Adrenal gland (tissue), 19 donors: ENCODE measurements at places on chromosomes 3 and 15.
A peak's percentile ranks its signal among the peaks of the same experiment; 100 is the strongest.

- no peak for DNase-seq
Measured at GRCh38 chr15:31285772-31286261, 40.8 kb upstream of the KLF13 start.

DNA sequence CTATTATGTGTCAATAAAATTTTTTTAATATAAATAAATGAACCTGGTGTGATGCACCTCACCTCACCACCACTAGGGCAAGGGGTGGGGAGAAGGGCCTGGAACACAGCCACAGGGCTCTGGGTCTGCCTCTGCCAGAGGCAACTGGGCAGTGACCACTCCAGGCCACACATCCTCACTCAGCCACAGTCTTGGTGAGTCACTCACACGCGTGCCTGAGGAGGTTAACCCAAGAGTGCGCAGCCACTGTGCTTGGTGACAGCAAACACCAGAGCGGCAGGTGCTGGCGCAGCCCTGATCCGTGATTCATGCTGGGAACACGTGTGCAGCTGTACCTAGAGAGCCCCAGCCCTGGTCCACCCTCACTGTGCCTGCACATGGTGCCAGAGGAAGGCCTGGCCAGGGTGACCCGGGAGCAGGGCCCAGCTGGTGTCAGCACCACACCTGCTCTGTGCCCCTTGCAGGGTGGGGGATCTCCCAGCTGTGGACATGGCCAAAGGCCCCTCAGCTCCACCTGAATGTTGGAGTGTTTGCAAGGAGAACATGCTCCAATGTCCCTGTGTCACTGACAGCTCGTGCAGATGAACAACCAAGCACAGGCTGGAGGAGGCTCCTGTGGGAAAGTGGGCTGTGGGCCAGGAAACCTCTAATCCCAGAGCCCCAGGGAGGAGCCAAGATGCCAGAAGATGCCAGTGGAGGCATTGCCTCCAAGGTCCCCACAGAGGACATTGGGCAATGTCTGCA lies 2.1 kb downstream of the SLC41A3 start:
- peak; percentile 80 for DNase-seq

GRCh38 chr3:184236636-184237035 lies 7.3 kb downstream of the VWA5B2 start:
- no peak for DNase-seq

DNA sequence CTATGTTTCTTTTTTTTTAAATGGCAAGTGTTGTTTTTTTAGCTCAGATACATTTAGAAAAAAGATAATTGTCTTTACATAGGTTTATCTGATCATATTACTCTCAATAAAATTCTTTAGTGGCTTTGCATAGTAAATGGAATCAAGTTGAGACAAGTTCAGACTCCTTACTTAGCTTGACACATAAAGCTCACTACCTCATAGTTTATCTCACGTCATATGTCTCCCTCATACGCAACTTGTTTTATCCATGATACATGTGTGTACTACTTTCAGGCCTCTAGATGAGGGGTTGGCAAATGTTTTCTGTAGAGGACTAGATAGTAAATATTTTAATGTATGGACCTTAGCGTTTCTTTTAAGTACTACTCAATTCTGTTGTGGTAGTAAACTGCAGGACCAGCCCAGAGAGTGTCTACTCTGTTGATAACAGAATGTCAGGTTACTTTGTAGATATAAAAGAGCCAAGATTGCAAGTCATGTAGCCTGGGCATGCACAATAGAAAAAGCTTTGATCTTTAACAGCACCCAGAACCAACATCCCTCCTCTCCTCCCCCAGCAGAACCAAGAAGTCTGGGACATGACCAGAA lies 28.2 kb upstream of the MGA start:
- no peak for DNase-seq

GRCh38 chr15:56980473-56980872 lies 62.0 kb downstream of the TCF12 start:
- no peak for DNase-seq

- DNase-seq, result no peak
Measured at GRCh38 chr3:3085782-3086181, 24.4 kb downstream of the IL5RA start.

DNA sequence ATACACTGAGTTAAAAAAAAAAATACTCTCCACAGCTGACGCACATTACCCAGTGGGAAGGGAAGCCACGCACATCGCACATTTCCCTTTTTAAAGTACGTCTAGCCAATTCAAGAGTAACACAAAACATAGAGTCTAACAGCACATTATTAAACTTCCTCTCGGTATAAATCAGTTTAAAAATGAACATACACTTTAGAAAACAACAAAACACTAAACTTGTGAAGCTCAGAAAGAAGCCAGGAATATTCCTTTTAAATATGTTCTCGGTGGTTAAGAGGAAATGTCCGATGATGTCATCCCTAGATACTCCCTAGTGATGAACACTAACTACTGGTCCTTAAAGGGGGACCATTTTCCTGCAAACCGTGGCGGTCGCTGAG lies 721 bp downstream of the MYEF2 start:
- peak; percentile 24 for DNase-seq

DNA sequence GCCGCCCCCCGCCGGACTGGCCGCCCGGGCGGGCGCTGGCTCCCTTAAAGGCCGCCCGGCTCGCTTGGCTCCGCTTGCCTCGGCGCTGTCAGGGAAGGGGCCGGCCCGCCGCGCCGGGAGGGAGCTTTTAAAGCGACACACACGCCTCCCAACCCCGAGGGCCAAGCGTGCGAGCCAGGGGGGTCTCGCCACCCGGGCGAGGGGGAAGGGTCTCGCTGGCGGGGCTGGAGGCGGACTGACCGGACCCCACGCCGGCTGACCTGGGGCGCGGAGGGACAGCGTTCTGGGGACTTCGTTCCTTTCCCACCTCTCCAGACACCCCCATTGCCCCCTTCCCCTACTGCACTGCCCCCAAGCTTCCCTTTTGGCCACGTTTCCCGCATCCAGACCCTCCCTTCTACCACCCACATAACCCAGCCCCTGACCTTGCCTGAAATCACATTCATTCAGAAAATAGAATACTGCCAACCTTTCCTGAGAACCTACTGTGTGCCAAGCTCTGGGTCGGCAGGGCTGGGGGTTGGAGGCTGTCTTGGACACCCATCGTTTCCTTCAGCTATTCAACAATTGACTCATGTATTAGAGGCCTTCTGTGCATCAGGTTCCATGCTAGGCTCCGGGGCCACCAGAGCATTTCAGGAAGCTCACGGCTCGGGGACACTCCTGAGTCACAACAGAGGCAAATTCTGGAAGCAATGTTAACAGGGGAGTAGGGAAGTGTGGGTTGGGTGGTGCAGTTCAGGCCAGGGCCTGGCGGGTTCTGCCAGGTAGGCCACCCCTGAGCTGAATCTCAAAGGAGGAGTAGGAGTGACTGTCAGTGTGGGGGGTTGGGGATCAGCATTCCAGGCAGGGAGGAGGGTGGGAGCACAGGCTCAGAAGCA lies at the start of gene INSYN1:
Gene INSYN1 (minus strand): TSS at position 102 of the 881 bp plus-strand sequence. CDS start 2,221 bp downstream, outside the sequence.
- peak; percentile 27 for DNase-seq

GRCh38 chr3:44920081-44920480 lies 45.7 kb downstream of the TGM4 start:
- DNase-seq, result no peak

DNA sequence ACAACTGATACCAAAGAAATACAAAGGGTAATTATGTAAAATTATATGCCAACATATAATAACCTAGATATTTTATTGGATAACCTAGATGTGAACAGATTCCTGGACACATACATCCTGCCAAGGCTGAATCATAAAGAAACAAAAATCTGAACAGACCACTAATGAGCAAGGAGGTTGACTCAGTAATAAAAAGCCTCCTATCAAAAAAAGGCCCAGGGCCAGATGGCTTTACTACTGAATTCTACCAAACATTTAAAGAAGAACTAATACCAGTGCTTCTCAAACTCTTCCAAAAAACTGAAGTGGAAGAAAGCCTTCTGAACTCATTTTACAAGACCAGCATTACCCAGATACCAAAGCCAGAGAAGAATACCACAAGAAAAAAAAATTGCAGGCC lies 32.4 kb downstream of the THBS1 start:
- no peak for DNase-seq

DNA sequence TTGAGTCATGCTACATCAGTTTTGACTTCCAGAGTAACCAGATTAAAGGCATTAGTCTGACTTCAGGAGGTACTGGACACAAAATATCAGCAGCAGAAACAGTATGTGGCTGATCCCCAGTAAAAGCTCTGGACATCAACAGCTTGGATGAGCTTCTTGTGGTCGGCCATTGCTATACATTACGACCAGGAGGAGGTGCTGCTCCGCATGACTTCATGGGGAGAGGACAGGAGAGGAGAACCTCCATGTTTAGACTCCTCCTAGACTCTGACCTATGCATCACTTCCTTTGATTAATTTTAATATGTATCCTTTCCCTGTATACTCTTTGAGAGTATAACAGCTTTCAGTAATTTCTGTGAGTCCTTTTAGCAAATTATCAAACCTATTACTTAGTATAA lies 285.6 kb upstream of the ARHGEF26 start:
- DNase-seq, result no peak

DNA sequence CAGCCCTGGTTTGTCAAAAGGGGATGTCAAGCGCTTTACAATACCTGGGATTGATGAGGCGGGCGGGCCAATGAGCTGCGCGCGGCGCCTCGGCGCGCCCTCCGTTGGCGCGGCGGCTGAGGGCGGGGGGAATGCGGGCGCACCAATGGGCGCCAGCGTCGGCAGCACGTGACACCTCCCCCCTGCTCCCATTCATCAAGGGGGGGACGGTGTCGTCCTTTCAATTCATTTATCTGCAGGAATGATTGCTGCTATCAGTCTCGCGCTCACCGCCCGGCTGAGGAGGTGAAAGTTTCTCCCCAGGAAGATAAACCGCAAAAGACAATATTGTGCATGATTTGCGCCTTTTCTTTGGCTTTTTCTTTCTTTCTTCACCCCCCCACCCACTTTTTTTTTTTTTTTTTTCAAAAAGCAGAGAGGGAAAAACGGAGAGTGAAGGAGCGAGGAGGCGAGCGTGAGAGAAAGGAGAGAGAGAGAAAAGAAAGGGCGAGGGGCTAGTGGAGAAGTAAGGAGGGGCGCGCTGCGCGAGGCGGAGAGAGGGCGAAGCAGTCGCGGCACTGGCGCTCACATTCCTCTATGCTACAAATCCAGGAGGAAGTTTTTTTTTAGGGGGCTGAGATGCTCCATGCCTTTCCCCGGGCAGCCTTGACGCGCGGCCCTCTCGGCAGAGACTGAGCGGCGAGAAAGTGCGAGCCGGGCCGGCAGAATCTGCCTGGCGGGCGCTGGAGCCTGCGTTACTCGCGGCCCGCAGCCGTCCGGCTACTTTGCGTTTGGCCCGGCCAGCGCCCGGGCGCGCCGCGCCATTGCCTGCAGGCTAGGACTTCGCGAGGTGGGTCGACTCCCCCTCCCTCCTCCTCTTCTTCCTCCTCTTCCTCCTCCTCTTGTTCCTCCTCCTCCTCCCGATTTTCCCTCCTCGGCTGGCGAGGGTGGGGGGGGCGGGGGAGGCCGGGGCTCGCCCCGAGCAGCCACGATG lies at the start of gene ZIC1:
Gene ZIC1 (plus strand): TSS at position 223 of the 973 bp plus-strand sequence. CDS start 748 bp downstream, at position 971.
- no peak for DNase-seq

DNA sequence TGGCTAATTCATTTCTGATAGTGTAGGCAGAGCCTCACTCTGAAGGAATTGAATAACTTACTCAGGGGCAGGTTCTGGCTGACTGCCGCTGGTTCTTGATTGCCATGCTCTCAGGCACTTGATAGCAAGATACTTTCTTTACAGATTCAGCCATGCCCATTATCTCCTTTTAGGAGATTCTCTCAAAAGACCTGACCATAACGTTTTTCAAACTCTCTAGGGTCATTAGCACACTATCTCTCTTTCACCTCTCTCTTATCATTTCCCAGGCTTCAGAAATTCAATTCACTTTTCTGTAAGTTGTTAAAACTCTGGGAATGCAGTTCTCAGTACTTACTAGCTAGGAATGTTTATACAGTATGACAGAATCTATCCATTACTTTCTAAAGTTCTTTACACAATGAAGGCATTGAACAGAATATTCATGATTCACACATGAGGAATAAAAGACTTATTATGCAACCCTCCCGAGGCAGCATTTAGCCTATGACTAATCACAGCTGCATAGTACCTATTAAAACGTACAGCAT lies 850.3 kb upstream of the CADM2 start:
- DNase-seq, result no peak

DNA sequence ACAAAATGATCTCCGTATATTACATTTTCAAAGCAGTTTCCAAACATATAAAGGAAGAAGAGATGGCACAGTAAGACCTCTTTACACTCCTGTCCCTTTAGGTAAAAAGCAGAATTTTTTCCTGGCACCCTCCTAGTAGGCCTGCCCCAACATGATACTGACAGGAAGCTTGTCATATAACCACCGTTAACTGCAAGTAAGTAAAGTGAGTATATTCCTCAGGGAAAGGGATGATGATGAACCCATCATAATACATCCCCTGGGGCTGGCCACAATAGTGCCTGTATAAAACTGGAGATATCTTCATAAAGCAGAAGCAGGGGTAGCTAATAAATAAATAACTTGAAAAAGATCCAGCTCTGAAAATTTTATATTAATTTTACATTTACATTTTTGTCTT lies 893.0 kb downstream of the DIPK2A start:
- no peak for DNase-seq

GRCh38 chr3:8617921-8618320 lies 26.7 kb downstream of the SSUH2 start:
- no peak for DNase-seq

DNA sequence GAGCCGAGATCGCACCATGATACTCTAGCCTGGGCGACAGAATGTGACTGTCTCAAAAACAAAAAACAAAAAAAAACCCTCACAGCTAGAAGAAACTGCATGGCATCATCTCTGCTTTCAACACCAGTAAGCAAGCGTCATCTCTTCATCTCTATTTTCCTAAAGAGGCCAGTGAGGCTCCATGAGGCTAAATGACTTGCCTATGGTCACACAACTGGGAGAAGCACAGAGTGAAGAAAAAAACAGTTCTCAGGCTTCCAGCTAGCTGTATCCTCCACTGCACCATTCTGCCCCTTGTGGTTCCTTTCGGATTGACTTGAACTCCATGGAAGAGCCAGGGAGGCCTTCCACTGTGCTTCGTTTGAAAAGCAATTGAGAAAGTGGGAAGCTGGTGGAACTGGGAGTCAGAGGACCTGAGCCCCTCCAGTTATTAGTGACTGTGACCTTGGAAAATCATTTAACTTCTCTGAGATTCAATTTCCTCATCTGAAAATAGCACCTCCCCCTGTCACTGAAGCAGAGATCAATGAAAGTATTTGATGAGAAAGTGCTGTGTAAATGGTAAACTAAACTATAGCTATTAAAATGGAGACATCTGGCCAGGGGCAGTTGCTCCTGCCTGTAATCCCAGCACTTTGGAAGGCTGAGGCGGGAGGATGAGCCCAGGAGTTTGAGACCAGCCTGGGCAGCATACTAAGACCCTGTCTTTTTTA lies 32.1 kb upstream of the DENND4A start:
- DNase-seq, result peak; percentile 77

DNA sequence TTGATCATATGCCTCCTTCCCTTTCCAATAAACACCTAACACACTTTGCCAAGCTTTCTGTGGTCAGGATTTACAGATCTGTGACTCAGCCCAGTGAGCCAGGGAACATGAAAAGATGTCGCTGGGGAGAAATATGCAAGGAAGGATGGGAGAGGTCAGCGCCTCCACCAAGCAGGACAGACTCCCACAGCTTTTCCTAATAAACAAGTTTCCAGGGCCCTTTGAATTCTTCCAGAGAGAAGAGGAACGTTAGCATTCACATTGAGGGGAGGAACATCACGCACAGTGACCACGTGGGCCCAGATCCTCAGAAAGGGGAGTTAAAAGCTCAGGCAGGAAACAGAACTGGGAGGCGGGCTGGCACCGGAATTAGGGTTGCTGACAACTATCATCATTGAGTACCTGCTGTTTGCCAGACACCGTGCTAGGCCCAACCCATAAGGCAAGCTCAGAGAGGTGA lies 33.3 kb upstream of the MRPS22 start:
- no peak for DNase-seq

- DNase-seq, result no peak
Measured at GRCh38 chr15:98843844-98844243, 163.7 kb downstream of the PGPEP1L start.
